ENCODE measurements at places on chromosomes 13 and 19. TPM values are rescaled to one million over a fixed set of nuclear protein-coding genes. Genes with fewer than 3 reads are reported as not detected.

DNA sequence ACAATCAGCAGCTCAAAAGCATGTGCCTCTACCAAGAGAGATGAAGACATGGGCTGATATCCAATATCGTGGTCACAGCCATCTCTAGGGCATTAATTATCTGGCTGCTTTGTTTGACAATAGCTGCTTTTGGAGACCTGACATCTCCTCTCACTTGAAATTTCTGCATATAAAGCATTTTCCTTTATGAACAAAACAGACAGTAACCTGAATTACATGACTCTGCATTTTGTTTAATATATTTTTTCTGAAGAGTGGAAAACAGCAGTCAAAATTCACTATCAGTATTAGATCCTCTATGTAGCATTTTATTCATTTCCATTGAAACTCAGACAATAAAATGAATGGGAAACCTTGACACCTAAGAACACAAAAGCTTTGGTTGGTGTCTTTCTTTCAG is 42.4 kb upstream of the ESD start:
- DNase-seq = no peak

DNA sequence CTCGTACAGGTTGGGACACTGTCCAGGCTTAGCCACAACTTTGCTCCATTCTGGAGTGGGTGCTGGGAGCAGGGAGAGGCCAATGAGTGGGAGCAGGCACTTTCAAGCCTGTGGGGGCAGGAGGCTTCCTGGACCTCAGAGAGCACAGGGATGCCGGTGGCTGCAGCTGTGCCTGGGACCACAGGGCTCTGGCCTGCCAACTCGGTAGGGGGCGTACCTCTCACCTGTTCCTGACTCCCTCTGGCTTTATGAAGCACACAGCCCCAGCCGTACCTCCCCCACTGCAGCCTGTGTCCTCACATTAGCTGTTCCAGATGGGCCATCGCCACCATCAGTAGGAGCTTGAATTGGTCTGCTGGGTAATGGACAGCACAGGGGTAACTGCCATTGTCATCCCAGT is 278.7 kb upstream of the KLHL1 start:
- DNase-seq = no peak

- no peak for DNase-seq
These were observed 393.8 kb downstream of the SLITRK6 start for GRCh38 chr13:85405316-85405897.

CBY2 gene
- total RNA-seq = not detected

DNA sequence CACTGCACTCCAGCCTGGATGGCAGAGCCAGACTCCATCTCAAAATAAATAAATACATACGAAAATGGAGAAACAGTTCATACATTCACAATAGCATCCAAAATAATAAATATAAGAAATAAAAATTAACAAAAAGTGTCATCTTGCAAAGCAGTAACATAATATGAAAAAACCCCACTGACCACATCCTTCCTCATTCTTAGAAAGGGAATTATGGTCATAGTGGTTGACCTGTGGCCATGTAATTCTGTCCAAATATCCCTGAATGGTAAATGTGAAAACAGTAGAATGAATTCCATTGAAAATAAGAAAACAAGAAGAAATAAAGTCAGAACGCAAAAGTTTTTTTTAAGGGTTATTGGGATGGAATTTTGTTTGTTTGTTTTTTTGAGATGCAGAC is 7.0 kb upstream of the CDC42EP5 start:
- DNase-seq = no peak

DNA sequence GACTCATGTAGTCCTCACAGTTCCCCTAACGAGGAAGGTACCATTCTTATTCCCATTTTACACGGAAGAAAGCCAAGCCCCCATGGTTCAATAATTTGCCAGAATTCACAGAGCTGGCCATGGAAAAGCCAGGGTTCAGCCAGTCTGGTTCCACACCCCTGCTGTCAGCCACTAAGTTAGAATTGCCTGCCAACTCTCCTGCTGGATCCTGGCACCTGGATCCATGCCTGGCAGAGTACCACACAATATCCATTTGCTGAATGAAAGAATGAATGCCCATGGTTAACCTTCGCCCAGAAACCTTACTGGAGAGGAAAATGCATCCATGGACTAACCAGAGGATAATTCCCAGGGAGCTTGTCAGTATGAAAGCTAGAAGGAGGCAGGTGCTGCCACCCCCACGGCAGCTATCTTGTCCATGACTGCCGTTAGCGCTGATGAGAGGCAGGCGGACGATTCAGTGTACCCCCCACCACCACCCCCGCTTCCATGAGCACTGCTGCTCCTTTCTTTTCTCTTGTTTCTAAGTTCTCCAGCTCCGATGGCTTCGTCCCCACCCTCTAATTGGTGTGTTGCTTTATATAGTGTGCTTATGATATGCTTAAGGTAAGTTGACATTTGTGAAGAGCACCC is 114.5 kb downstream of the SLC7A1 start:
- no peak for DNase-seq

GRCh38 chr13:40963927-40964326 is 55.2 kb downstream of the ELF1 start:
- DNase-seq = no peak

DNA sequence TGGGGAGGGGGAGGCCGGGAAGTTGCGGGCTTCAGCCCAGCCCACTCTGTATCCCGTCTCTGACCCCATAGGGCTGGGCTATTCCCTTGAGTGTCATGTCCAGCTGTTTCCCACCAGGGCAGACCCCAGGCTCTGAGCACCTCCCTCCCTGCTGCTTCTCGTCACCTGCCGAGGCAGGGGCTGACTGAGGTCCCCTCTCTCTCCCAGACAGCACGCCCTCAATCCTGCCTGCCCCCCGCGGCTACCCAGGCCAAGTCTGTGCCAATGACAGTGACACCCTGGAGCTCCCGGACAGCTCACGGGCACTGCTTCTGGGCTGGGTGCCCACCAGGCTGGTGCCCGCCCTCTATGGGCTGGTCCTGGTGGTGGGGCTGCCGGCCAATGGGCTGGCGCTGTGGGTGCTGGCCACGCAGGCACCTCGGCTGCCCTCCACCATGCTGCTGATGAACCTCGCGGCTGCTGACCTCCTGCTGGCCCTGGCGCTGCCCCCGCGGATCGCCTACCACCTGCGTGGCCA is 625 bp downstream of the F2RL3 start:
- DNase-seq = no peak

DNA sequence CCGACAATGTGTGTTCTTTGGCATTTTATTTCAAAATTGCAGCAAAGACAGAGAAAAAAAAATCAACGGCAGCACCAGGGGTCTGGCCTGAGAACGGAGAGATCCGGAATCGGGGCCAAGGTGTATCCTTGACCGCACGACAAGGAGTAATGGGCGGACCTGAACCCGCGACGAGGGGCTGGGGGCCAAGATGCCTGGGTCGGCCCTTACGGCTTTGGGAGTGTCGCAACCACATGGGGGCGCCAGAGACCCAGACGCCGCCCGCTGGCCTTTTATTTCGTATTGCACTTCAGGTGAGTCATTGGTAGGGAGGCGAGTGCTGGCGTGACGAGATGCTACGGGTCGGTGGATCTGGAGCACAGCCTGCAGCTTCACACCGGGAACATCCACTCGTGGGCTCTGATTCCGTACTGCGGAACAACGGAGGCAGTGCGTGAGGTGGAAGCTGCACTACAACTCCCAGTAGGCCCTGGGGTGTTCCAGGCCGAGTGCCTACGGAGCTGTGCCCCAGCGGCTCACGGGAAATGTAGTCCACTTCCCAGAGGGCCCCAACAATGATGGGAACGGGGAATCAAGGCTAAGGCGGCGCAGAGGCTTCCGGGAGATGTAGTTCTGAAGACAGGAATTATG is 15.7 kb downstream of the BCAT2 start:
- peak; percentile 93 for DNase-seq
